ENCODE measurements at places on chromosomes 3 and 15.

GRCh38 chr3:72657666-72658065, 190.6 kb downstream of the SHQ1 start:
- DNase-seq, result no peak

GRCh38 chr15:66294157-66294931, 976 bp downstream of the DIS3L start:
- DNase-seq, result peak; percentile 39

DNA sequence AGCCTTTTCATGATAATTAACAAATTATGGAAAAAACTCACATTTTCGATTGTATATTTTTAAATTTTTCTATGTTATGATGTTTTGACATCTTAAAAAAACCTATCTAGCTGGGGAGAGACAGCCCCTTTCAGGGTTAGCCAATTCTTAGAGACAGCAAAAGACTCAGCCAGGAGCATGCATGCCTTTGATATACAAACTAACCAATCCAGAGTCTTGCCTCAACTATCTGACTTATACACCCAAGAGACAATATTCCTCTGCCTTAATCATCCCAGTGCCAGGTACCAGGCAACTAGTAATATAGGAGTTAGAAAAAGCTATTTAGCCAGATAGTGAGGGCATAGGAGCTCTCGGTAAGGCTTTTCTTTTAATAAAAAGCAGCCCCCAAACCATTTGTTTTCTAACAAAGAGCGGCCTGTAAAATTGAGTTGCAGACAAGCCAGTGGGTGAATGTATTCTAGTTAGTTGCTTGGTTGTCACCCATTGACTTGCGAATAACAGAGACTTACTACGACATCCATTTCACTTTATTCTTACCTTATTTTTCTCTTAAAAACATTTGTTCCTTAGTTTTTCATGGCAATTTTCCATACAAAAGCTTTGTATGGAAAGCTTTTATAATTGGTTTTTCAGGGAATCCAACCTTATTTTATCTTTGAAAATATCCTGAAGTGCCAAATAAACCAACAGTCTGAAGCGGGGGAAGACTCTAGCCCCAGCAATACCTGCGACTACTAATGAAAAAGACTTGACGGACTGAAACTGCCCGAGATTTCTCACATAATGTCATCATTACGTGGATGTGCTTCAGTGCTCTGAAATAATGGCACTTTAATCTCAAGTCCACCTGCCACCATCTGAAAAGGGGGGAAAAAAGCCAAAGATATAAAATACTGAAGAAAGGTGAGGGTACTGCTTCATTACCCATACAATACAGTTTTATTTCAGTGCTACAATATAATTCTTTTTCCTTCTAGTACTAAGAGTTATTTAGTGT, 64.6 kb upstream of the ATP2C1 start:
- no peak for DNase-seq

- no peak for DNase-seq
These were observed 263.4 kb upstream of the LYSMD4 start for GRCh38 chr15:99996660-99997059.

DNA sequence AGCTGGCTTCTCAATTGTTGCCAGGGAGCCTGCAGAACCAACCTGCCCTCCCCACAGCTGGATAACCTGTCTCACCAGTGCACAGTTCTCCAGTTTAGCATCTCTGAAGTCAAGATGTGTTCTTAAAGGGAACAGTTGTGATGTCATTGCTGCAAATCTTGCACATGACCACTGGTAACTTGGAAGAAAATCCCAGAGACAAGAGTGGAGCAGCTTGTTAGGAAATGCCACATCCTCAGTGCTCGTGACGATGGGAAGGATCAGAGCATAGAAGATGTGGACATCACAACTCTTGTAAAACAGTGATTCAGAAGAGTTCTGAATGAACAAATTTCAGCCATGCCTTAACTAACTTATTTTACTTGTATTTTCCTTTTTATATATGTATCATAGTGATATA, 36.1 kb upstream of the LIMD1 start:
- DNase-seq, result no peak

GRCh38 chr3:43994657-43995546, 246.8 kb upstream of the TOPAZ1 start:
- no peak for DNase-seq

- DNase-seq, result no peak
These were observed 587.9 kb downstream of the PDCD6IP start for GRCh38 chr3:34386309-34386708.

- no peak for DNase-seq
These were observed 112.4 kb upstream of the BHLHE40 start for GRCh38 chr3:4866866-4867265.

DNA sequence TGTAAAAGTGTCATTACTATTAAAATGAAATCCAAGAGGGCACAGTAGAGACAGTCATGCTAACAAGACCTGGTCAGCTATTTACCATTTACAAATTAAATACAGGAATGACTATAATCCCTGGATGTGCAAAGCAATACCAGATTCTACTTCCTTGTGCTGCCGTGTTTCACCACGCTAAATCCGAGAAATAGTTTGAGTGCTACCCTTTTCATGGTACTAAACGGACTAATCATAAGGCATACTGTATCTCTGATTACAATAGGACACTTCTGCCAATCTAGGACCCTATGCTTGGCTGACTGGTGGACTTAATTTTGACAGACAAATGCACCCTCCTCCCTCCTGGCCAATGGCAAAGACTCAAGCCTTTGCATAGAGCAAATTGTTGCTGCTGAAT, 63.0 kb upstream of the NR2F2 start:
- DNase-seq, result no peak

GRCh38 chr15:46207341-46207740, 572.5 kb downstream of the SQOR start:
- DNase-seq, result no peak

DNA sequence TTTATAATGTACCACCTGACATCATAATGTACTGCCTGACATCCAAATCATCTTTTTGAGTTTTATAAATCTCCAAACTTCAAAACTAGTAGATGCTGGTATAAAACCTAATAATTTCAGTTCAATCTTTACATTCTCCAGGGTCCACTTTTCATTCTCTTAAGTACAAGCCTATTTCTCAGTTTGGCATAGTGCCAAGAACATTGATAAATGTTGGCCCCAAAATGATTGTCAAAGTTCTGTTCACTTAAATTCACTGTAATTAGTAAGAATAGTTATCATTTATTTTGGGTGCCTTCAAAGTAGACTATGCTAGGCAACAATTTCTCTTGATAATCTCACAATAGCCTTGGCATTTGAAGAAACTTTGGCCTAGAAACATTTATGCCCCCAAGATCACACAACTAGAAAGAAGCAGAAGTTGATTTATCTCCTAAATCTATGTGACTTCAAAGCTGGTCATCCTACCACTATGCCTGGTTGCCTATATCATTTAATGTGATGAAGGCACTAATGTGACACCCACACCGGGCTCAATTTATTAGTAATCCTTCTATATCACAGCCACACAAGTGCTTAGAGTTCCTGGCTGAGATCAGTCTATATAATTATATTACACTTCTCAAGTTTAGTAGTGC, 101.7 kb downstream of the ZNF609 start:
- DNase-seq, result no peak
